ENCODE measurements at places on chromosomes 1 and 21.
A peak's percentile ranks its signal among the peaks of the same experiment; 100 is the strongest.

GRCh38 chr1:159877695-159878444 is 15.4 kb upstream of the VSIG8 start:
- no peak for DNase-seq

- no peak for DNase-seq
Observed at GRCh38 chr1:58456470-58456869, 90.1 kb downstream of the OMA1 start.

- DNase-seq: no peak
Observed at GRCh38 chr1:93223023-93223675, 42.6 kb downstream of the CCDC18 start.

- no peak for DNase-seq
Observed at GRCh38 chr21:14454016-14455009, 71.4 kb upstream of the HSPA13 start.

GRCh38 chr1:230144758-230145504 is 77.9 kb downstream of the GALNT2 start:
- peak; percentile 28 for DNase-seq

GRCh38 chr1:76919085-76919484 is 51.8 kb downstream of the ST6GALNAC5 start:
- no peak for DNase-seq

GRCh38 chr21:45427331-45428271 is 22.6 kb downstream of the COL18A1 start:
- DNase-seq: peak; percentile 68

- DNase-seq: no peak
Observed at GRCh38 chr1:232335261-232335660, 294.7 kb downstream of the SIPA1L2 start.

DNA sequence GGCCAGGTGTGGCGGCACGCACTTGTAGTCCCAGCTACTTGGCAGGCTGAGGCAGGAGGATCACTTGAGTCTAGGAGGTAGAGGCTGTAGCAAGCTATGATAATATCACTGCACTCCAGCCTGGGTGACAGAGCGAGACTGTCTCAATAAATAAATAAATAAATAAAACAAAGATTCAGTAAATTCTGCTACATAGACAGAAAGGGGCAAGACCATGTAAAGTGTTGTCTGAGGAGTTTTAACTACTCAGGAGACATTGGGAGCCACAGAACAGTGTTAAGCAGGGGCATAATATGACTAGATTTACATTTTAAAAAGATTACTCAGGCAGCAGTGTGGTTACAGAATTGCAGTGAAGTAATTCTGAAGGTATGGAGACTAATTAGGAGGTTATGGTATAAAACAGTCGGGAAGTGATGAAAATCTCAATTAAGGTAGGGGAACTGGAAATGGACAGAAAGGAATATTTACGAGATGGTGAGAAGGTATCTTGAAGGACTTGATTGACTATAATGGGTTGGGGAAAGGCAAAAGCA is 94.7 kb downstream of the ATP1B1 start:
- no peak for DNase-seq

GRCh38 chr21:36464590-36464989 is 15.3 kb downstream of the CLDN14 start:
- no peak for DNase-seq

DNA sequence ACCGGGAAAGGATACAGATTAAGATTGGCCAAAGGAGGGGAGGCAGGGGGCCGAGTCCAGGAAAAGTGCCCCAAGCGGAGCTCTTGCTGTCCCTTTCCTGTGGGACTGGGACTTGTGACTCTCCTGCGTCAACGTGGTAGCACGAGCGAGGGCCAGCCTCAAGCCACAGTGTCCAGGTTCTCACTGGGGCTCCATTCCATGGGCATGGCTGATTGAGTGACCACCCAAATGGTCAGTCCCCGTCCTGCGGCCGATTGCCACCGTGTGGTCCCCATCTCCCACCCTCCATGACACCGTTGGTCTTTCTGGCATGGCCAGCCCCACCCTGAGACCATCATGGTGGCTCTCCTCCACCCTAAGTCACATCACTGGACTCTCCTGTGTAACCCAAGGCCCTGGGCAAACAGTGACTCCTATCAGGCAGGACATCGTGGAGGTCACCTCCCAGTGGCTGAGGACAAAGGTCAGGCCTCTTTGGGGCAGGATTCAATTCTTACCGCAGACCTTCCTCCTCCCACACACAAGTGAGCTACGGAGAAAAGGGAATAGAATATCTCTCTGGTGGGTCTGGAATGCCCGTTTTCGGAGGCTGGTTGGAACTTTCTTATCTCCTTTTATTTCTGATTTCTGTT is 8.9 kb upstream of the C1orf174 start:
- no peak for DNase-seq

- DNase-seq: no peak
Observed at GRCh38 chr21:42660118-42660470, 6.7 kb downstream of the PDE9A start.

- no peak for DNase-seq
Observed at GRCh38 chr1:19577036-19577435, 67.1 kb upstream of the NBL1 start.

- DNase-seq: no peak
Observed at GRCh38 chr1:188261849-188262248, 1433.1 kb downstream of the PLA2G4A start.

- no peak for DNase-seq
Observed at GRCh38 chr1:22171951-22172715, 29.2 kb upstream of the WNT4 start.

DNA sequence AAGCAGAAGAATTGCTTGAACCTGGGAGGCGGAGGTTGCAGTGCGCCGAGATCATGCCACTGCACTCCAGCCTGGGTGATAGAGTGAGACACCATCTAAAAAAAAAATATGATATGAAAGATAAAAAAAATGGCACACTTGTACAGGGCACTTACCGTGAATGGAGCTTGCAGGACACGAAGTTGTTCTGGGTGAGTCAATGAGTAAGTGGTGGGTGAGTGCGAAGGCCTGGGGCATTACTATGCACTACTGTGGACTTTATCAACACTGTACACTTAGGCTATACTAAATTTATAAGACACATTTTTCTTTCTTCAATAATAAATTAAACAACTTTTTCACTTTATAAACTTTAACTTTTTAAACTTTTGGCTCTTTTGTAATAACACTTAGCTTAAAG is 37.0 kb downstream of the TNFRSF8 start:
- DNase-seq: no peak

DNA sequence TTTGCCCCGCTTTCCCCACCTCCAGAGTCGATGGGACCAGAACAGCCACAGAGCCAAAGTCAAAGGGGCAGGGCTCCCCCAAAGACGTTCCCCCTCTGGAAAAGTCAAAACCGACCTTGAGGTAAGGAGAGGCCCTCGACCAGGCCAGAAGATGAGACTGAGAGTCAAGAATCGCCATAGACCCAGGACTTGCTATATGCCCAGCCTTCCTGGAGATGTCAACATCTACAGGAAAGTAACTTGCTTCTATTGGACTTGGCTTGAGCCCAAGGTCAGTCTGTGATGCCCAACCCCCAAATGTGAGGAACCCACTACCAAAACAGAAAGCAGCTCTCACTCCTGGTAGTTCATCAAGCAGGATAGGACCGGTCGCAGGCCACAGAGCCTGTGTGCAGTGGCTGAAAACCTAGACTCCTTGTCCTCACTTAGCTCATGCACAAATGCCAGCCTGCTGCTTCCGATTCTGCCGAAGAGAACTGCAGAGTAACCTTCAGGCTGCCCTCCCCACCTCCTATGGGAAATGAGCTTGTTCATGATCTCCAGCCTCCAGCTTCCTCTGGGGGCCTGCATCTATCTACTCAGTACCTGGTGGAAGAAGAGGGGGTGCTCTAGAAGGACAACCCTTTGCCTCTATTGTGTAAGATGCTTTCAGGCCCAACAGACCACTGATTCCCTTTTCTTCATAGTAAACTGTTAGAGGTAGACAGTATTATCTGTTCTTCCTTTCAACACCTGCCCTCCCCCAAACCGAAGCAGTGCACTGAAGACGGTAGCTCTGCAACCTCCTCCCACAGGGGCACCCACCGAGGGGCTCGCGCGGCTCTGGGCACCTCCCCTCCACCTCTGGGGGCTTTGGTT is 1.4 kb downstream of the ACOT7 start:
- no peak for DNase-seq

DNA sequence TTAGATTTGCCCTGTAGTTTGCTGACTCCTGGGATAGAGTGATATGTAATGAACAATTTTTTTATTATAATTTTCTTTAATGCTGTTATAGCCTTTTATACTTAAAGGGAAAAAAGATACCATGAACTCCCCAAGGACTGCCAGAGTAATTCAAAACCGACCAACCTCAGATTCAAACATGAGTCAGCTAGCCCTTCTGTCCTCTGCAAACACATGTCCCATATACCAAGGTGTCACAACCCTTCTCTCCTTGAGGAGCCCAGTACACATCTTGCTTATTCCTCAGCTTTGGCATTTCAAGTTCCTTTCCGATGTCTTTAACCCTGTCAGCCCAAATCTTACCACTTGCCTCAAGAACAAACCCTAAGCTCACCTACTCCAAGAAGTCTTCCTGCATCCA is 184.9 kb downstream of the KCNH1 start:
- DNase-seq: no peak

DNA sequence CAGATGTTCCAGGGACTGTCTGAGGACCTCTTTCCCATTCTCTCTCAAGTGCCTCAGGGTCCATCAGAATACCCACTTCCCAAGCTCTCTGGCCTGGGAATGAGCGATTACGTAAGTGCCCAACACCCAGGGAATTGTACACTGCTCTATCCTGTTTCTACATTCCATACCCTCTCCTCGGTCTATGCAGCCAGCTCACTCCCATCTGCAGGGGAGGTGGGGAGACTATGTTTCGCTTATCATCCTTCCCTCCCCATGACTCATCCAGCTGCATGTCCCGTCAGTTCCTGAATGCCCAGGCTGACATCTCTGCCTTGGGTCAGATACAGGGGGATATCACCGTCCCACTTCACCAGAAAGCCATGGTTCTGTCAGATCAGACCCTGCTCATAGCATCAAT is 34.5 kb upstream of the CD1D start:
- DNase-seq: no peak

- DNase-seq: no peak
Observed at GRCh38 chr21:15051644-15052458, 12.9 kb downstream of the NRIP1 start.

GRCh38 chr21:45450423-45451090 is 45.6 kb downstream of the COL18A1 start:
- no peak for DNase-seq

- no peak for DNase-seq
Observed at GRCh38 chr1:3169665-3170356, 100.8 kb downstream of the PRDM16 start.

DNA sequence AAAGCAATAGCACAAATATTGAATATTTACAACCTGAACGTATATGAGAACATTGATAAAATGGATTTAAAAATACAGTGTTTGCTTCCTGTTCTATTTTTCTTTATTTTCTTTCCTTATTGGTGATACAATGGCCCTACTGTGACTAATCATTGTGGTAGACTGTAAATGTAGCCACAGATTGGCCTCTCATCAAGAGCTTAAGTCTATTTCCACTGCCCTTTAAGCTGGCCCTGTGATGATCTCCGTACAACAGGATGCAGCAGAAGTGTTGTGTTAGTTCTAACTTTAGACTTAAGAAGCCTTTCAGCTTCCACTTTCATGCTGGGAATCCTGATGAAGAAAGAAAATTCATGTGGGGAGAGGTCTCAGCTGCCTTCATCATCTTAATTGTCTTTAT is 285.6 kb upstream of the B3GALT2 start:
- no peak for DNase-seq

- DNase-seq: no peak
Observed at GRCh38 chr1:43007377-43008114, 48.9 kb upstream of the SLC2A1 start.

- no peak for DNase-seq
Observed at GRCh38 chr1:53763911-53764310, 24.9 kb upstream of the GLIS1 start.

DNA sequence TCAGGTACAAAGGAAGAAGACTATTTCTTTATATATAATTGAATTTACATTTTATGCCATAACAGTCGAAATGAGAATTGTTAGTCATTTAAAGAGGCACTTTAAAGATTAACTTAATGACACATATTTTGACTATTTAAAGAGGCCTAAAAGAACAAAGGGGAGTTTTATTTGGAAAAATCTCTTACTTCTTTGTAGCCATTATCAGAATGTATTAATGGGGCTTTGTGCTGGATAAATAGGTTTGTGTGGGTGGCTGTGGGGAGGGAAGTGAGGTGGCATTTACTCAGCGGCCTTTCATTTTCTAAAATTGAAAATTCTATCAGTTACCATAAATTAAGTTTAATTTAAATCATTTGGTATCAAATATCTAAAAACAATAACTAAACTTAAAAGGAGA is 462.2 kb upstream of the CXADR start:
- DNase-seq: no peak

DNA sequence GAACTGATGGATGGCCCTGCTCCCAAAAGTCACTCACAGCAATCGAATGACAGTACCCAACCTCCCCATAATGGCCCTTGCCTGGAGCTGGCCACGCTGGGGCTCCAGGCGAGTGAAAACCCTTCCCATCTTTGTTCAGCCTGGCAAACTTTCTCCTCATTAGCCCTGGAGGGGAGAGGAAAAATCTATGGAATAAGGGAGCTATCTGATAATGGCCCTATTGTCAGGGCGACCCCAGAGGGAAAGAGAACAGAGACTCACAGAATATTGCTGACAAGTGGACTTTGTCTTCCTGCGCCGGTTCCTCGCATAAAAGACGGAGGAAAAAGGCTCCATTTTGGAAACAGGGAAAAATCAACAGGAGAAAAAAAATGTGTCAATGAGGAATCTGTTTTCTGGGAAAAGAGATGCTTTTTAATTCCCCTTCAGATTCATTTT is 13.0 kb upstream of the ARHGEF16 start:
- no peak for DNase-seq
